ENCODE measurements at places on chromosomes 1 and 21. TPM values are rescaled to one million over a fixed set of nuclear protein-coding genes. Genes with fewer than 3 reads are reported as not detected.

DNA sequence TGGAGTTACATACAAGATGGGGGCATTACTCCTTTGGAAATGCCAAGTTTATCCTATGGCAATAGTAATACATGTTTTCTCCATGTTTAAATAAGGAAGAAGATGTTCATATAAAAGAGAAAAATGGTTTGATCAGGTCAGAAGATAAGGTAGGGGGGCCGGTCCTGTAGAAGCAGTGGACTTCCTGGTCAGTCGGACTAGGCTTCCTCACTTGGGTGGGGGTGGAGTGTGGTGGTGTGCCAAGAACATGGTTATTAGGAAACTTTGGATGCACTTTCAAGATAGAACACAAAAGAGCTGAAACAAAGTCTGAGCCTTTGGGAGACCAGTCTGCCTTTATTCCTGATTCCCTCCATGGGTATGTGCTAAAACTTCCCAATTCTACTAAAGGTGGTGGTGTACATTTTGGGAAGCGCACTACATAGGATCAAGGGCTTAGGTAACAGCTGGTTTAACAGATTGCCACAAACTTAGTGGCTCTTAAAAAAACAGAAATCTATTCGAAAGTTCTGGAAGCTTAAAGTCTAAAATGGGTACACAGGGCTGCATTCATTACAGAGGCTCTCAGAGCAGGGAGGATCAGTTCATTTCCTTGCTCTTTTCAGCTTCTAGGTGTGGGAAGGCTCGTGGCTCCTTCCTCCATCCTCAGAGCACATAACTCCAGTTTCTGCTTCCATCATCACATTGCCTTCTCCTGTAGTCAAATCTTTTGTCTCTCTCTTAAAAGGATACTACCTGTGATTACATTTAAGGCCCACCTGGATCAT lies 64.6 kb downstream of the KDM1A start:
- no peak for DNase-seq

GRCh38 chr1:3653286-3653618 lies 936 bp downstream of the TP73 start:
- DNase-seq = no peak

DNA sequence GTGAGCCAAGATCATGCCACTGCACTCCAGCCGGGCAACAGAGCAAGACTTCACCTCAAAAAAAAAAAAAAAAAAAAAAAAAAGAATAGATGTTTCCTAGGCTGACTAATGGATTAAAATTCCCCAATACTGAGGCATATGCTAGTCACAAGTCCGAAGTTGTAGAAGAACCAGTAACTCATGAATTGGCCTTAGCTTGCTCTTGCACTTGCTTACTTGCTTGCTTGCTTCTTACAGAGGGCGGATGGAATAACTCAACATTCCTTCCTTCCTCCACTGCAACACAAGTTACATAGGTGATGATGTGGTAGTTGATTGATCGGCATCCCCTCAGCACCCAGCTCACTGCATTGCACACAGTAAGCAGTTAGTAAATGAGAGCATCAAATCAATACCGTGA lies 2.8 kb upstream of the TARS2 start:
- DNase-seq = no peak

DNA sequence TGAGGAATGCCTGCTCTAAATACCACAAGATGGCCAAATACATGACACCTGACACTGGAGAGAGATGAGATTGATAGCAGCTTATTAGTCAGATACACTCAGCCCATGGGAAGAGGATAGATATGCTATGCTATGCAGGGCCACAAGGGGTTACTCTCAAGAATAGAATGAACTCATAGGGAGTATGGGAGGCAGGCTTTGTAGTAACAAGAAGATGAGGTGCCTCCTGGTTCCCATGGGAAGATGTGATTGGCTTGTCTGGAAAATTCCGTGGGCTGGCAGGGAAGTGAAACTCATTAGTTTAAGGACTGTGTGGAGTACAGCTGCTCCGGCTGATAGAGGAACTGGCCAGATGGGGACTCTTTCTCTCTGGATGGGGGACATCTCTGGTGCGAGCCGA lies 16.5 kb downstream of the CCDC30 start:
- no peak for DNase-seq

GRCh38 chr1:25731148-25731547 lies 68.8 kb upstream of the SELENON start:
- no peak for DNase-seq

GRCh38 chr1:61659061-61659460 lies 65.9 kb downstream of the TM2D1 start:
- DNase-seq = no peak

- no peak for DNase-seq
Observed at GRCh38 chr1:115564201-115564600, 77.6 kb upstream of the VANGL1 start.

- DNase-seq = no peak
Observed at GRCh38 chr1:219480011-219480410, 132.9 kb downstream of the ZC3H11B start.

DNA sequence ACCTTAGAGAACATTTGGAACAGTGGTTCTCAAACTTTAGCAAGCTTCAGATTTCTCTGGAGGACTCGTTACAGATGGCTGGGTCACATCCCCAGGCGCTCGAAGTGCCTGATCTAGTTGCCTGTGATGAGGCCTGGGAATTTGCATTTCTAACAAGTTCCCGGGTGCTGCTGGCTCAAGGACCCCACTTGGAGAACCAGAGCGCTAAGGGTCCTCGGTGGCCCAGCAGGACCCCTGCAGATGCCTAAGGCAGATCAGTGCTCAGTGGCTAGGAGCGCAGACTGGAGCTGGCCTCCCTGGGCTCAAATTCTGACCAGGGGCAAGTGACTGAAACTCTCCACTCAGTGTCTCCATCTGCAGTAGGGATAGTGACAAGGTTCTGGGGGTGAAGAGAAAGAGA lies 208.2 kb downstream of the DYRK1A start:
- no peak for DNase-seq

DNA sequence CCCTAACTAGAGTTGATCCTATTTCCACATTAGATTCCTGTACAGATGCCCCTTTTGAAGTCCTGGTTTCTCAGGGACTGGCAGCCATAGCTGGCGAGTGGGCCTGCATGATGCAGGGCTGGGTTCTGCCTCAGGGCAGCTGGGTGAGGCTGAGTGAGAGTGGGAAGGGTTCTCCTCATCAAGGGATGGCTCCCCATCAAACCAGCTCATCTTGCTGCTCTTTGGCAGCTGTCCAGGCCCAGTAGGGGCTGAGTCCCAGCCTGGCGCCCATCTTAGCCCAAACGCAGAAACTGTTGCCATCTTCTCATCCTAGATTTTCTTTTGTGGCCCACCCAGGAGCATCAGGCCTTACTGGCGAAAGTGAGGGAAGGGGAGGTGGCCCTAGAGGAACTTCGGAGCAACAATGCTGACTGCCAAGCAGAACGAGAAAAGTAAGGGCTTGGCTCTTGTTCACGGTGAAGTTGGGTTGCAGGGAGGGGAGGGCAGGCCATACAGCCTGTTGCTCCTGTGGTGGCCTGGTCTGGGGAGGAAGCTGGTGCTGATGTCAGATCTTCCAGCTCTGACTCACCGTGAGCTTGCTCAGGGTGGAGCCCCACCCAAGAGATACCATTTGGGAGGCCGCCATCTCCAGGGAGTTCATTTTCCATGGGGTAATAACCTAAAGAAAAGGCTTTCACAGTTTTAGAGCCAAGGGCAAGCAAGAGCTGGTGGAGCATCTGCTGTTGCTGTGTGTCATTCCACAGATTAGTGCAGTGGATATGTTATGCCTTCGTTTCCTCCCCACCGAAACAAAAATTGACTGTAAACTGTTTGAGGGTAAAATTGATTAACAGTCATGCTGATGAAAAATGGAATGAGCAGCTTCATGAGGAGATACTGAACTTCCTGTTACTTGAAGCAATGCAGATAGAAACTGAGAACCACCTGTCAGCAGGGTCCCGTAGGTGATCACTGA lies 34.7 kb downstream of the TUFT1 start:
- no peak for DNase-seq

DNA sequence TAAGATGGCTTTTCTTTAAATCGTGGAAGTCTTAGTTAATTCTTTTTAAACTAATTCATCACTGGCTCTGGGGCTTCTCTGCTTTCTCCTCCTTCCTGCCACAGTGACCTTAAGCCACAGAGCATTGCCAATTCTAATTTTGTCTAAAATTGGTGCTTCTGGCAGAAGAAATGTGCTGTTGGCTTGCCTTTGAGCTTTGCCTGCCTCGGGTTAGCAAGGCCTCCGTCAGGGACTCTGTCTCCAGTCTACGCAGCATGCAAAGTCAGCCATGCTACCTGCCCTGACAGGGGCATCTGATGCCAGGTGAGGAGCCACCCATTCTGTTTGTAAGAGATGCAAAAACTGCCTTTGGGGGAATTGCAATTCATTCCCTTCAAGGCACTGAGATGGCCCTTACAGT lies 25.2 kb downstream of the CLDN14 start:
- no peak for DNase-seq

DNA sequence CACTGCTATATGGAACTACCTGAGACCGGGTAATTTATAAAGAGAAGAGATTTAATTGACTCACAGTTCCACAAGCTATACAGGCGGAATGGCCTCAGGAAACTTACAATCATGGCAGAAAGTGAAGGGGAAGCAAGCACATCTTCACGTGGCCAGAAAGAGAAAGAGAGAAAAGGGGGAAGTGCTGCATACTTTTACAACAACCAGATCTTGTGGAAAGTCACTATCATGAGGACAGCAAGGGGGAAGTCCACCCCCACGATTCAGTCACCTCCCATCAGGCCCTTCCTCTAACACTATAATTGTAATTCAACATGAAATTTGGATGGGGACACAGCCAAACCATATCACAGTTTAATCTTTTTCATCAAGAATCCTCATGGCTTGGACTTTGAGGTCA lies 339.2 kb upstream of the AJAP1 start:
- DNase-seq = no peak

- no peak for DNase-seq
Observed at GRCh38 chr1:198212675-198213074, 55.9 kb downstream of the NEK7 start.

The RCC2 gene
- 80.6 TPM for polyA plus RNA-seq

The SELP gene
- polyA plus RNA-seq = 11.5 TPM

The B3GALT2 gene
- 29.9 TPM for polyA plus RNA-seq

The C4BPA gene
- 0.88 TPM for polyA plus RNA-seq
